ENCODE measurements at places on chromosomes 7 and 10.
A peak's percentile ranks its signal among the peaks of the same experiment; 100 is the strongest.

DNA sequence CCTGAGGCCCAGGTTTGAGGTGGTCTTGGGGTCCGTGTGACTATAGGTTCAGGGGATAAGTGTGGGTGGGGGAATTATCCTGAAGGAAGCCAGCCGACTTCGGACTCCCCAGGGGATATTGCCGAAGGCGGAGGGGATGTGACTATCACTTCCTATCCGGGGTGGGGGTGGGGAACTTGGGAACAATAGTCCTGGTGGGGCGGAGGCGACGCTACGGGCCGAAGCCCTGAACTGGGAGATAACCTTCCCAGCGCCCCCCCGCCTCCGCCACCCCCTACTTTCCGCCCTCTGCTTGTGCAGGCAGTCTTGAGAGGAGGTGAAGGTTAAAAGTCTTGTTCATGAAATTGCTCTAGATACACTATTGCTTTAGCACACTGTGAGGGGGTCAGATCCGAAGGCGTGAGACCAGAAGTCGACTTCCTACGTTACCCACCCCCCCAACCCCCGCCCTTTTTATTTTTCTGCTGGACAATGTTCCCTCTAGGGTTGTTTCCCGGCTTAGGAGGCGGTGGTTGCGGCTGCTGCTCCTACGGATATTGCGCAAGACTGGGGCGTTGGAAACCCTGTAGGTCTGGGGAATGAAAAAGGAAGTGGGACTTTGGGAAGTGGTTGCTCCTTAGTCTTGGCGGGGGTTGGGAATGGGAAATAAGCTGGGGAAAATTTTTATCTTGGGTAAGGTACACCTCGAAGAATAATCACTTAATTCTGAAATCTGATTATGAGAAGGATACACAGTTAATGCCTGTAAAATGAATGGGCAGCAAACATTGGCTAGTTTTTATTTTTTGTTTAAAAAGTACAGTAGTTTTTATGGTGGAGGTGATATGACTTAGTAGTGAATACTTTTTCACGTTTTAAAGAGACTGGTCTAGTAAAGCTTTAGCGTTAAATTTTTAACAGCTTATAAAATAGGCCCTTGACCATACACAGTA, 1.5 kb downstream of the PTPN12 start:
- peak; percentile 77 for DNase-seq

DNA sequence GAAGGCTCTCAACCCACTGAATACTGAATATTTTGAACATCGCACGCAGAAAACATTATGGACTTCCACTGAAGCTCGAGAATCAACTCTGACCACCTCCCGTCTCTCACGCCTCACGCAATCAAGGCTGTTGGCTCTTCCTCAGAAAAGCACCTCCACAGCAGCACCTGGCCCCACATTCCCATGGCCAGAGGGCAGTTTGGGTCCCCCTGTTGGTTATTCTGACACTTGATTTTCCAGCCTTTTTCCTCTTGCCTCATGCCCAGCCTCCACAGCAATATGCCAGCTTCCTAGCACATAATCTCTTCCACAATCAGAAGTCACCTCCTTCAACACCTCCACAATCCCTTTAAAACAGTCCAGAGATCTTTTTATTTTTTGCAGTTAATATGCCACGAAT, 55.9 kb downstream of the SVOPL start:
- DNase-seq: no peak

DNA sequence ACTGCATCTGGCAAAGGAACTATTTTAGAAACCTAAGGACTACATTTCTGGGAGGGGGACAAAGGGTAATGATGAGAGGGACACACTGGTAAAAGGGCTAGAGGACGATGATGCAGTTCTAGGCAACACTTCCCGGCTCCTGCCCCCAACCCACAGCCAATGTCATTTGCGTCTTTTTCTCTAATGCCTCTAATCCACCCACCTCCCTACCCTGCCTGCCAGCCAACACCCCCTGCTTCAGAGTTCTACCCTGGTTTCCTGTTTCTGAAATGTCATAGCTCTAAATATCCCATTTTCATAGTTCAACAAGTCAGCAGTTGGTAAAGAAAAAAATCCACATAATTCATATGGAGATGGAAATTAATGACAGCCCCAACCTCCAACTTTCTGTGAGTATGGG, 79.0 kb downstream of the KIAA1549 start:
- no peak for DNase-seq

GRCh38 chr10:6343305-6344010, 140.7 kb downstream of the PFKFB3 start:
- no peak for DNase-seq

DNA sequence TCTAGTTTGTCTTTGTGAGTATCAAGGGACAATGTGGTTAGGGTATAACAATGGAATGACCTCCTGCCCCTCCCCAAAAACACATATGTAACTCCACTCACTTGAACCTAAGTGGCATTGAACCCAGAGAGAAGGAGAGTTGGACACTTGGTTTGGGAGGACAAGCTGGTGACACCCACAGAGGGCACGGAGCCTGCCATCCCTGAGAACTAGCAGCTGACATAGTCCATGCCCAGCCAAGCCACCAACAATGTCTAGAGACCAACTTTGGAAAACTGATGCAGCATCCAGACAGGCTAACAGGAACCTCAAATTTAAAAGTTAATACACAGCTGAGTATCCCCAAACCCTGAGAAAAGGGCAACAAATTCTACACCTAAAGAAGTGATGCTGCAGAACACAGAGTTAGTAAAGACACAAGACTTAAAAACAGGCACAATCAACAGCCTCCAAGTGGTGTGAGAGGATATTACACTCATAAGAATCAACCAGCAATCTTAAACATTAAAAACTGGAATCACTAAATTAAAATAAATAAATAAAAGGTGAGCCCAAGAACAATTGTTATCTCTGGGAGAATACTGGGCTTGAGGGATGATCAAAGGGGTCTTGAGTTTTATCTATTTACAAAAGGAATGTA, 27.2 kb downstream of the NUDCD3 start:
- DNase-seq: no peak

DNA sequence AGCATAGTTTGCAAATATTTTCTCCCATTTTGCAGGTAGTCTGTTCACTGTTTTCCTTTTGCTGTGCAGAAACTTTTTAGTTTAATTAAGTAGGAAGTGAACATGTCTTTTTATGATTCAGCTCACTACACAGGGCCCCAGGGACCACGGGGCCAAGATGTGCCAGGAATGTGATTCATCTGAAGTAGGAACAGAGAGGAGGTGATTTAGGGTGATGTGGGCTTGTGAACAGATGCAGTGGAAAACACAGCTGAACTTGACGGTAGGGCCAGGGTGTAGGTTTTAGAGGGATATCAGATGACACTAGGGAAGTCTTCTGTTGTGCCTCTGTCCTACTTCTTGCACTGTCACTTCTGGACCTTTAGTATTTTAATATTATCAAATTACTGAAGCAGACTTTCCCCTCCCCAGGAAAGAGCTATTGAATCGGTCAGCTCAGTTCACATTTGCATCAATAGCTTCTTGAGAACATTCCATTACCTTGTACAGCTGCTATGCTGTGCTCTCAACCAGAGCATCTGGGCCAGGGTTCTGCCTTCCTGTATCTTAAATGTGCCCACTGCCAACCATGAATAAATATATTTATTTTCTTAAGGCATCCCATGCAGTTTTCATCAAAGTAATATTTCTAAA, 96.9 kb downstream of the OSBPL3 start:
- DNase-seq: no peak

DNA sequence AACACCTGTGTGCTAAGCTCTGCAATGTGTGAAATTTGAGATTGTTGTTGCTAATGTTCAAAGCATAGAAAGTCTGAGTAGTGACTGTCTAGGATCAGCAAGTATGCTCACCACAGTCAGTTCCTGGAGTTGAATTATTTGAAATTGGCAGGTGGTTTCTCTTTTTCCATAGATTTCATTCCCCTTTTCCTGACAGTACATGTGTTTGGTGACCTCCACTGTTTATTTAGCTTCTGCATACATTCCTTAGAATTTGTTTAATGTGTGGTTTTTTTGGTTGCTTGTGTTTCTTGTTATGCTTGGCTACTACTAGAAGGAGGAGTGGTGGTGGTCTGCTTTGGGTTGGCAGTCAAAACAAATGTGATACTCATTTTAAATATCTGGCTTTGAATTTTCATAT, 52.3 kb downstream of the FOXP2 start:
- no peak for DNase-seq

DNA sequence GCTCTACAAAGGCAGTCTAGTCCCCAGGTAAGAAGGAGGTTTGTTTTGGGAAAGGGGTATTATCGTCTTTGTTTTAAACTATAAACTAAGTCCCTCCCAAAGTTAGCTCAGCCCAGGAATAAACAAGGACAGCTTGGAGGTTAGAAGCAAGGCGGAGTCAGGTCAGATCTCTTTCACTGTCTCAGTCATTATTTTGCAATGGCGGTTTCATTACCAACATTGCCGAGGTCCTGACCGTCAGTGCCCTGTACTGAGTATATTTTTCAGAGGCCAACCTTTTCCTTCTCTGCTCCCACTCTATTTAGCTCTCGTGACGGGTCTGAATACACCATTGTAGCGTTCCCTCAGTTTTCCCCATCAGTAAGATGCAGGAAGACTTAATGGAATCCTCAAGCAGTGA, 184.5 kb downstream of the PRKCQ start:
- no peak for DNase-seq

- no peak for DNase-seq
These were observed 1090.6 kb upstream of the AUTS2 start for GRCh38 chr7:68507668-68508067.

DNA sequence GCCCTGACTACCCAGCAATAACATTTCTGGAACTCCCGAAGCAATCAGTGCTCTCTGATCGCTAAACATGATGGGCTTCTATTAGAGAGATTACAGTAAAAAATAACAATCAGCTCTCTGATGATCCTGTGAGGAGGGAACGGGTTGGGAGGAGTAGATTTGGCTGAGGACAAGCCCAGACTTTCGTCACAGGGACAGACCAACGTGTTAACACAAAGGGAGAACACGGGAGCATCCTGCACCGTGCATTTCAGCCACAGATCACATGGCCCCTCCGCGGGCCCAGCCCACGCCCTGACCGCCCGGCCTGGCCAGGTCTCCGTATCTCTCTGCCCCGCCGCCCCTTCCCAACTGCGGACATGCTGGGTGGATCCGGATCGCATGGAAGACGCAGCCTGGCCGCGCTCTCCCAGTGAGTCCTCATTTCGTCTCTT, 95.0 kb upstream of the AGBL3 start:
- peak; percentile 86 for DNase-seq

GRCh38 chr10:75779276-75779675, 347.9 kb downstream of the LRMDA start:
- DNase-seq: no peak

DNA sequence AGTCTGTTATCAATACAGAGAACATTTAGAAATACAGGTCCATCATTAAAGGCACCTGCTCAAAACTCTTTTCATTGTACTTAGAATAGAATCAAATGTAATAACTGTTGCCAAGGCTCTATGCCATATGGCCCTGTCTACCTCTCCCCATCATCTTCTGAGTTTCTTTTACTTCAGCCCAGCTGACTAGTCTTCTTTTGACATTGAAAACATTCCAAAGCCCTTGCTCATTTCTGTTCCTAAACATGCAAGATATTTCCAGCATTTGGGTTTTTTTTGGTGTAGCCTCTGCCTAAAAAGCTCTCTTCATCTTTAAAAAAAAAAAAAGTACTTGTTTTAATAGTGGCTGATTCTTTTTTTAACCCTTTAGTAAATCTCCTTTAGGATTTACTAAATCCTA, 165.5 kb upstream of the SMIM30 start:
- DNase-seq: no peak

GRCh38 chr7:106065575-106066500, 46.3 kb downstream of the SYPL1 start:
- no peak for DNase-seq

DNA sequence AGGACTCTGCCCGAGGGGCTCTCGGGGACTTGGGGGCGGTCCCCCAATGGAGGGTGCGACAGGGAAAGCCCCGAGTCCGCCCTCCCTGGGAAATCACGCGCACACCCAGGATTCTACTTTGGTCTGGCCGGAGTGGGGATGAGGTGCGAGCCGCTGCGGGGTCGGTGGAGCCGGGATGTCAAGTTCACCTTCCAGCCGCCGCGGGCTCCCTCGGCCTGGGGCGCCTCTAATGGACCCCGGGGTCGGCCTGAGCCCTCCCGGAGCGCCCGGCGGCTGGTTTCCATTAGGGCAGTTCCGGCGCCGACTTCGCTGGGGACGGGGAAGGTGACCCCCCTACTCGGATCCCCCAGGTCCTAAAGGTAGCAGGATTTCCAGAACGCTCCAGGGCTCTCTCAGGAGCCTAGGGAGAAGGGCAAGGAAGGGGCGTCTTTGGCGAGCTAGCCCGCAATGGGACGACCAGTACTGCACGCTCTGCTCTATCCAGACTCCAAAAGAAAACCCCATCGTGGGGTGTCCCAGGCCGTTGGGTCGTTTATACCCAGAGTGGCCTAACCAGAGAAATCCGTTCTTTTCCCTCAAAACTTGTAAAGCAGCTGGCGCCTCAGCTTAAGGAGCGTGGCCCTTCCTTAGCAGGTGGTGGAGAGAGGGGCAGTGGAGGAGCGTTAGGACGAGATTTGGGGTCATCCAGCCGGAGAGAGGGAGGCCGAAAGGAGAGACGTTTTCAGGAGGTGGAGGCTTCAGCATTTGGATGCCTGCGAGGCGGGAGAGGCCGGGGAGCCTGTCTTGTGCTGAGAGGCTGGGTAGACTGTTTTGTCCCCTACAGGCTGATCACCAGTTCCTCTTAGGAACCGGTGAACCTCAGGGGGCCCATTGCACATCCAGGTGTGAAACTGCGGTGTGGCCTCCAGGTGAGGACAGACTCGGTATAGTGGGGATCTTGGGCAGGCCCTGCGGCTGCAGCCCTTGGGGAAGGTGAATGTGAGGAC, 860 bp upstream of the WDR86 start:
- DNase-seq: no peak

GRCh38 chr7:143325240-143325639, 9.3 kb downstream of the CLCN1 start:
- DNase-seq: no peak

DNA sequence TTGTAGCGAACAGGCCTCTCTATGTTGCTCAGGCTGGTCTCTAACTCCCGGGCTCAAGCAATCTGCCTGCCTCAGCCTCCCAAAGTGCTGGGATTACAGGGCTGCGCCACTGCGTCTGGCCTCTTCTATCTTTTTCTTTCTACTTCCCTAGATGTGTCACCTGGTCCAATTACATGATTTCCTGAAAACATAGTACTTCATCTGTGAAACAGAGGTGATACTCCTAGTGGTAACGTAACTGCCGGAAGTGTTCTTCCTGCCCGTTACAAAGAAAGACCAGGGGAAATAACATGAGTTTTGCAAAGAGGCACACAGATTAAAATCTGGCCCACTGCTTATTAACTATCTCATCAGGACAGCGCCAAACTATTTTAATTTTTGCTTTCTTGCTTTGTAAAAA, 18.4 kb upstream of the HGF start:
- DNase-seq: no peak

- DNase-seq: no peak
These were observed 106.2 kb upstream of the SEMA3D start for GRCh38 chr7:85292908-85293576.

DNA sequence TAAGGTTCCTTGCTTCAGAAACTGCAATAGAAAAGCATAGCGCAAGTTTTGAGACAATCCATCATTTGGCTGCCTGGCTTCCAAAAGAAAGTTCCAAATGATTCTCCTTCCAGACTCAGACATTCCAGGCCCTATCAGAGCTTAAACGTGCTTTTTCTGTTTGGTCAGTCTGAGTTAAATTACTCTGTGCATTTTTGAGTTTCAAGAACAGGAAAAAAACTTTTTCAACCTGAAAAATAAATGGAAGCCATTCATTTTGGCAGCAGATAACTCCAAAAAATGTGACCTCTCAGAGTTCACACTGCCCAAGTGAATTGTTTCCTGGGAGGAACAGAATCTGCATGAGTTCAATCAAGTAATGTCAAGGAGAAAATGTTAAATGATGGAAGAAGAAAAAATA, 354.2 kb downstream of the CXCL12 start:
- no peak for DNase-seq
